Kidney (tissue), 22 donors: ENCODE measurements at places on chromosomes 3 and 15. TPM values are rescaled to one million over a fixed set of nuclear protein-coding genes. Genes with fewer than 3 reads are reported as not detected.

Gene CACNA2D3
- polyA plus RNA-seq = 5.7 TPM

Gene SST
- not detected for polyA plus RNA-seq

DNA sequence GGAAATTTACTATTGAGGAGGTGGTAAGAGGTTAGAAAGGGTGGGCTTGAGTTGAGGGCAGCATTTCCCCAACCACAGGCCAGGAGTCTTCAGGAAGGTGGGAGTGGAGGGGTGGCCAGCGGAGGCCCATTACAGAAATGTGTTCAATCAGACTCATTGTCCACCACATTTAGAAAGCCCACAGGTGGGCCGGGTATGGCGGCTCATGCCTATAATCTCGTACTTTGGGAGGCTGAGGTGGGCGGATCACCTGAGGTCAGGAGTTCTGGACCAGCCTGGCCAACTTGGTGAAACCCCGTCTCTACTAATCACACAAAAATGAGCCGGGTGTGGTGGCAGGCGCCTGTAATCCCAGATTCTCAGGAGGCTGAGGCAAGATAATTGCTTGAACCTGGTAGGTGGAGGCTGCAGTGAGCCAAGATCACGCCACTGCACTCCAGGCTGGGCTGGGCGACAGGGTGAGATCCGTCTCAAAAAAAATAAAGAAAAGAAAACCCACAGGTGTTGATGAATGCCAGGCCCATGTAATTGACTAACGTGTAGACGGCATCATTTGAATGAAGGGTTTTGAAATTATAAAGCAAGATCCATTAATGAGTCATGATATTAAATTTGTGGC, 12.2 kb upstream of the SYNM start:
- DNase-seq = no peak

DNA sequence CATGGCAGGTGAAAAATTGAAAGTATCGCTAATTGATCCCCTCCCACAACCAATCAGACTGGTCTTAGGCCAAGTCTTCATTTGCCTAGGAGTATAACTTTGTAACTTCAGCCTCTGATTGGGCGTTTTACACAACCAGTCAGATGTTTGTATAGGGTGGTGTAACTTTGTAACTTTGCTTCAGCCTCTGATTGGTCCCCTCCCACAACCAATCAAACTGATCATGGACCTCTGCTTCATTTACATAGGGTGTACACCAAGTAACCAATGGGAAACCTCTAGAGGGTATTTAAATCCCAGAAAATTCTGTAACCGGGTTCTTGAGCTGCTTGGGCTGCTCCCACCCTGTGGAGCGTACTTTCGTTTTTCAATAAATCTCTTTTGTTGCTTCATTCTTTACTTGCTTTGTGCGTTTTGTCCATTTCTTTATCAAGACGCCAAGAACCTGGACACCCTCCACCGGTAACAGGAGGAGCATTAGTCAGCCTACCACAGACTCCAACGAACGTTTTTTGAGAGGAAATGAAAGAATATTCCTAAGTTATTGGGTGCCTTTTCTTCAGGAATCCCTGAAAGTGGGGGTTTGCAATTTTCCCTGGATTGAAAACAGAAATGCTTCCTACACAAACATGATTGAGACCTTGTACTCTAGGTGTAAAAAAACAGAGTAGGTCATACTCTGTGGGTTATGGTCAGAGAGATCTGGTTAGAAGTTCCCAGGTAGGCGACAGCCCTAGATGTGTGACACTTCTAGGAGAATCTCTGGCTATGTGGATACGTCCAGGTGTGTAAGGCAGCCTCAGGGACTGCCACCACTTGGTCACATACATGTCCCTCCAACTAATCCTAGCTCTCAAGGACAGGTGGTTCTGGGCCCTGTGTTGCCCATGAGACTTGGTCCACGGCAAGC, 5.5 kb upstream of the SACM1L start:
- DNase-seq = no peak

GRCh38 chr3:165507576-165507975, 311.4 kb upstream of the SLITRK3 start:
- DNase-seq = no peak
